ENCODE measurements at places on chromosomes 7 and 10. TPM values are rescaled to one million over a fixed set of nuclear protein-coding genes. Genes with fewer than 3 reads are reported as not detected.

DNA sequence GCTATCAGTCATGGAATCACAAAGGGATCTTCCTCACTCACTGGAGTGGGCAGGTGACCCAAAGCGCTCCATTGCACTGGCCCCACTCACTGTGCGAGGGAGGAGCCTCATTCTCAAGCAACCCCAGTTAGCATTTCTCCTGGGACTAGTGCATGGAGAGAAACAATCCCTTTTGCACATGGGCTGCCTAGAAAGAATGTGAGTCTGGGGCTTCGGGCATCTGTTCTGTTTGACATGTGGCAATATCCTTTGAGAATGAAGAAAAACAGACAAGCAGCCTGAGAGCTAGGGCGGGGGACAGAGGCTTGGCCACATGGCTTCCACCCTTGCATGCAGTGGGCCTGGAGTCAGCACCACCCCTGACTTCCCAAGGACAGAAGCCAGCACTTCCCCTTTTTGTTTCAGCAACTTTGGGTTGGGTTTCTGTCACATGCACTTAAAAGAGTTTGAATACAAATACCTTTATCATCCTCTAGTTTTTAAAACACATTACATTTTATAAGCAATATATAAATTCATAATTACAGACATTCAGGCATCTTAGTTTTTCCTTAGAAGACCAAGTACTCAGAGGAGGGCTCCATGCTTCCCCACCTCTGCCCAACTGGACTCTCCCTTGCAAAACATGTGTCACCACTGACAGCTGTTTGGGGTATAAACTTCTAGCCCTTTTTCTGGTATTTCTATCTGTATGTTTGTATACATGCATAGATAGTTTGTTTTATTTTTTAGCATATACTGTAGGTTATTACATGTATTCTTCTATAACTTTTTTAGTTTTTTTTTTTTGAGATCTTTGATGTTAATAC lies 73.8 kb downstream of the RBM20 start:
- DNase-seq: peak; percentile 50

Gene C7orf33
- not detected for total RNA-seq

DNA sequence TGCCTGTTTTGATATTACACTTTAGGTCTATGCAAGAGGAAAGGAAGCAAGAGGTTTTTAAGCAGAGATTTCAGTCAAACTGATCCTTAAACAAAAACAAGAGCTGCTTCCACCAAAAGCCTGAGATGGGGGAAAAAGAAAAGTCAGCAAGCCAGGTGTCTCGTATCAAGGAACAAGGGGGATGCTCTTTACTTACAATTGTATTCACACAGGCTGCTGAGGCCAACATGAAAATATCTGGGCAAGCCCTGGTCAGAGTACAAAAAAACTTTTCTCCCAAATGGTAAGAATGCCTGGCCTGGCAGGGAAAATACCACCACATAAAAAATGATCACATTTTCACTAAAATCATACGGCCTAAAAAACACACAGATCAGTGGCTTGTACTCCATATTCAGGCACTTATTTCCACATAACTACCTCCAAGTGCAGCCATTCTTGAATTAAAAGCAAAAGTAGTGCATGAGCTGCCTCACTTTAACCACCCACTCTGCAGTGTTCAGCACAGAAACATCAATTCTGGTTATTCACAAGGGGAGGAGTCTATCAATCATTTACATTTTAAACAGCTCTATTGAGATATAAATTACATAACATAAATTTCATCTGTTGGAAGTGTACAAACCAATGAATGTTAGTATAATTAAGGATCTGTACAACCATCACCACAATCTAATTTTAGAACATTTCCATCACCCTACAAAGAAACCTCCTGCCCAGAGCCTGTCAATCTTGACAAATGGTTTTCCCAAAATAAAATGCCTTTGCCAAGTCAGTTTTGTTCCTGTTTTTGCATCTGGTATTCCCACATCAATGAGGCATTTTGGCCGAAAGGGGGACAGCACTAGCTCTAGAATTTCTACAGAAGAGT lies 70.2 kb downstream of the GRB10 start:
- DNase-seq: no peak

DNA sequence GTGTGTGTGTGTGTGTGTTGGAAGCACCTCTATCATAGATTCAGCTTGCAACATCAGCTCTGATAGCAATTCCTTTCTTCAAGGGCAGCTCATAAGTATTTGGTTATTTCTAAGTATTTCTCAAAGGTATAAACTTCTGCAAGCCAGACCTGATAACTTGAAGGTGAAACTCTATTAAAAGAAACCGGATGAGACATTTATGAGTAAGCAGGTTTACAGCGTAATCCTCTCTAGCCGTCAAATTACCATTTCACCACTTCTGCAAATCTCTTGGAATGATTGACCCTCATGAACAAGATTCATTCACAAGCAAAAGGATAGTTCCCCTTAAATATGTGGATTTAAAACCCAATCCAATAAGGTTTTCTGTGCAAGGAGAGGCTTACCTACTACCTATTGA lies 23.1 kb downstream of the PDE1C start:
- no peak for DNase-seq

Gene EMX2
- not detected for total RNA-seq

Gene SCIN
- under 0.01 TPM for total RNA-seq

Gene ASZ1
- not detected for total RNA-seq

Gene GPR37
- under 0.01 TPM for total RNA-seq

DNA sequence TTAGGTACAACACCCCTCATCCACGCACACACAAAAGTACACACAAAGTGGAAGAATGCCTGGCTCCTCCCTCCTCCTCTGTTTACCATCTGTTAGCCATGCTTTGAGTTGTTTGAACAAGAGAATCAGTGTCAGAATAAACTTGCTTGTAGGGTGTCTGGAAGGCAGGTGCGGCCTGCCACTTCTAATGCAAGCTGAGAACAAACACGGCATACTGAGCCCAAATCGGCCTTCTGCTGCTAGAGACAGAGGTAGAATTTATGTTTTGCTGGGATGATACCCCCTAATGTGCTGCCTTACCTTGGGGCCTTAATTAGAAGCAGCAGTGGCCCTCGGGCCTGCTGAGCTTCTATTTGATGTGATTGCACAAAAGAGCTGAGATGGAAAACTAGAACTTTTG lies 24.9 kb upstream of the FAM180A start:
- DNase-seq: no peak

Gene PRPF18
- 5.7 TPM for total RNA-seq

DNA sequence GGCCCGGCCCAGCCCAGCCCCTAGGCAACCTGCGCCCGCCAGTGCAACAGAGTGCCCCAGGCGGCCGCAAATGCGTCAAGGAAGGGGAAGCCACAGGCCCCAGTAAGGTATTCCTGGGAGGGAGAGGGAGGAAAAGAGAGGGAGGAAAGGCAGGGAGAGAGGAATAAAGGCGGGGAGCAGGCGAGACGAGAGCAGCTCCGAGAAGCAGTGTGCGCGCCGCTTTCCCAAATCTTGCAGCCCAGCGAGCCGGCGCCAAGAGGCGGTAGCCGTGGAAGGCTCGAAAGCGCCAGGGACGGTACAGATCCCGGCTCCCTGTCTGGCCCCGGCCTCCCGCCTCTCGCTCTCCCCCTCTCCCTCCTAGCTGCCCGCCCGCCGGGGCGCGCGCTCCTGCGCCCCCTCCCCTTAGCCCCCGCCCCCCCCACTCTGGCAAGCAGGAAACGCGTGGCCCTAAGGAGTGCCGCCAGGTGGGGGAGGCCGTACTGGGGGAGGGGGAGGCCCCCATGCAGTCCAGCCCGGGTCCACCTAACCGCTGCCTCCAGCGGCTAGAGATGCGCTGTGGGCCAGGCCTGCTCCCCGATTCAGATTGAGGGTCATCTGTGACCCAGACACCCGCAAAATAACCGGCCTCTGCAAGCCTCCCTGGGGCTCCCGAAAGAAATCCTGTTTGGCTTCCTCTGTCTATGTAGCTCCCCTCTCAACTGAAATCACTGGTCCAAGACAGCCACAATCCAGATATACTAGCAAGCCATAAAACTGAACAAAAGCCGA lies 4.3 kb downstream of the HOXA10 start:
- DNase-seq: peak; percentile 61

DNA sequence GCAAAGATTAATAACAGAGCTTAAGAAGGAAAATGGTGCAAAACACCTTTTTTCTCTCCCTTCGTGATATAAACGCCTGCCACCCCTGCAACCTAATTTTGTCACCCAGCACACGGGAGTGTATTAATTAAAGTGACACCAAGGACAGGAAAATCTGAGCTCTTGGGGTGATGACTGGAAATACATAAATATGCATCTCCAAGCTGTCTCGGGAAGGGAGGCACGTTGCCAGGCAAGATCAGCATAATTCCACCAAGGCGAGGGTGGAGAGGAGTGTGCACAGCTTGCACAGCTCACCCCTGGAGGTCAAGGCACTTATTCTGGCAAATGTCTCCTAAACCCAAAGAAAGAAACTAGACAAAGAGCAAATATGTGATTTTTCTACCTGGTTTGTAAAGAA lies 700.9 kb downstream of the GRID1 start:
- no peak for DNase-seq

- peak; percentile 34 for DNase-seq
Observed at GRCh38 chr10:78742730-78743615, 325.8 kb upstream of the ZMIZ1 start.

DNA sequence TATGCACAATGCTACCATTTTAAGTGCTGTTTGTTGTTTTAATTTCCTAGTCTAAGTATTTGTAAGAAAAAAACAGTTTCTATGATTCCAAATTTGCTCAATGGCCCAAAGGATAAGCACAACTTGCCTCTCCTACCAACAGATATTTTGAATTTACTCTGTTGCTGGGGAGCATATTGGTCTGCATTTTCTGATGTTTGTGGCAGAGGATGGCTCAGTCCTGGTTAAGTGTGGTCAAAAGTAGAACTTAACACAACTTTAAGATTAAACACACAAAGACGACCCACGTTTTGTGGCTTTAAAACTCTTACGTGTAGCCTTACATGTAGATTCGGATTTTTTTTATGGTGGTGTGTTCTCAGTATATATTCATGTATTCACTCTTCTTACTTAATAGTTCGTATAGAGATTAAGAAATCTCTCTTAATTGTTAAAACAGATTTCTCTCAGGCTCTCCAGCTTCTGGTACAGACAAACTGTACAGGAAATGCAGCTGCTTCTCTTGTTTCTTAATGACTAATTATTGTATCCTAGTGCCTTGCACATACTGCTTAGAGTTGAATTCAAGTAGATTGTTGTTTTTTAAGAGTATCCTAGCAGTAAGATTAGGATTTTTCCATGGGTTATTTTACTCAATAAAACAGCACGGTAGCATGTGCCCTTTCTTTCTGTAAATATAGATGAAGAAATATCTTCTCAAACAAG lies 86.2 kb downstream of the GPR85 start:
- DNase-seq: no peak

Gene ADCY1
- total RNA-seq: under 0.01 TPM

Gene LIPM
- total RNA-seq: not detected

- DNase-seq: no peak
Observed at GRCh38 chr7:34139086-34139485, 233.7 kb downstream of the BMPER start.

Gene NEURL1
- total RNA-seq: 6.7 TPM

- DNase-seq: no peak
Observed at GRCh38 chr10:112461029-112461887, 14.2 kb downstream of the VTI1A start.

Gene TACR2
- 0.27 TPM for total RNA-seq

Gene MRLN
- total RNA-seq: not detected

Gene PTPN20
- total RNA-seq: 1.6 TPM

DNA sequence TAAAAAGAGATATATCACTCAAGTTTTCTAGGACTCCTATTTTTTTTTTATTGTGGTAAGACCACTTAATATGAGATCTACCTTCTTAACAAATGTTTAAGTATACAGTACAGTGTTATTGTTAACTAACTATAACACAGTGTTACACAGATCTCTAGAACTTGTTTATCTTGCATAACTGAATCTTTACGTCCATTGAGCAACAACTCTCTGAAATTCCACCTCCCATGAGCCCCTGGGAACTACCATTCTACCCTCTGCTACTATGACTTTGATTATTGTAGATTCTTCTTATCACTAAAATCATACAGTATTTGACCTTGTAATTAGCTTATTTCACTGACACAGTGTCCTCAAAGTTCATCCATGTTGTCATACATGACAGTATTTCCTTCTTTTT lies 22.5 kb upstream of the REEP3 start:
- DNase-seq: no peak

Gene EBLN1
- total RNA-seq: not detected

GRCh38 chr10:116002735-116003134 lies 270.3 kb downstream of the GFRA1 start:
- DNase-seq: no peak

GRCh38 chr10:133104068-133104962 lies 16.6 kb downstream of the ADGRA1 start:
- DNase-seq: no peak

DNA sequence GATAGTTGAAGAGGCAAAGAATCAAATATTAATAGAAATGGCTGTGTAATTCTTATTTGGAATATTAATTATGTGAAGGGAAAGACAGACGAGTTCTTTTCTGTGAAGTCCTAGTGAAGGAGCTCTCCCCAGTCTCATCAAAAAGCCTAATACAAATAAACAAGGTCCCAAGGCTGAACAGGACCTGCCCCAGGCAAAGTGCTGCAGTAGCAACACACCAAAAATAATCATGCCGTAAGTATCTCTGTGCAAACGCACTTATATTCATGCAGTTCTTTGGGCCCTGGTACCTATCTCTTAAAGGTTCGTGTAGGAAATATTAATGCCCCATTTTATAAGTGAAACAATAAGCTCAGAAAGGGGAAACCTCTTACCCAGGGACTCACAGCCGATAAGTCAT lies 12.2 kb upstream of the CHST15 start:
- no peak for DNase-seq

All from hematopoietic multipotent progenitor cell (in vitro differentiated cells).